Ovary (tissue), 10 donors: ENCODE measurements at places on chromosomes 1 and 21. TPM values are rescaled to one million over a fixed set of nuclear protein-coding genes. Genes with fewer than 3 reads are reported as not detected.

DNA sequence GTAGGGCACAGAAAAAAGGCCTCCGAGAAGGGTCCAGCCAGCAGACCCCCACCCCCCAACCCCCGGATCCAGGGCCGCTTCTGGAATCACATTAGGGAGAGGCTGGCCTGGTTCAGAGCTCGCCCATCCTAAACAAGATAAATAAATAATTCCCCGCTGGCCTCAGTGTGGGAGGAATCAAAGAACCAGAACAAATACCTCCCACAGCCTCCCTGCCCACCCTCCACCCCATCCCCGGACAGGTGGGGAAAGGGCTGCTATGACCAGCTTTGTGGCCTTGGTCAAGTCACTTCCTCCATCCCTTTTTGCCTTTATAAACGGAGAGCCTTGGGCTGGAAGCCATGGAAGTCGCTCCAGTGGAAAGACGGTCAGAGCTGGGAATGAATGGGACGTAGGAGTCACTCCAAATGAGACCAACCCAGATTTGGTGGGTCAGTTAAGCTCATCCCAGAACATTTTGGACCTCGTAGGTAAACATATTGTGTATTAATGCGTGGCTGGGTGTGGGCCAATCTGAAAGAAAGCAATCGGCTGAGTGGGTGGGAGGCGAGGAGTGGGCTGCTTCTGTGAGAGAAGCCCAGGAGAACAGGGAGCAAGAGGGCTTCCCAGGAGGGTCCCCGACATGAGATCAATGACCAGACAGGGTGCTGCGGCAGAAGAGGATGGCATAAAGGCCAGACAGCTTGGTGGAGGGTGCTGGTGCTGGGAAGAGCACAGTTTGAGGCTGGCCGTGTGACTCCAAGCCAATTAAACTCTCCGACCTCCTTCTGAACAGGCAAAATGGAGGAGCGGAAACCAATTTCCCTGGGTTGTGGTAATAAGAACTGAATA is 63.3 kb downstream of the MEF2D start:
- no peak for DNase-seq

GRCh38 chr21:26818906-26819305 is 26.3 kb downstream of the ADAMTS1 start:
- no peak for DNase-seq

- DNase-seq = no peak
Observed at GRCh38 chr1:211859405-211859804, 28.8 kb upstream of the LPGAT1 start.

GRCh38 chr1:87685311-87686135 is 356.8 kb downstream of the LMO4 start:
- DNase-seq = no peak

The USH2A gene
- not detected for total RNA-seq

- no peak for DNase-seq
Observed at GRCh38 chr1:168477792-168478191, 66.0 kb downstream of the XCL2 start.
